Stimulated activated CD4-positive, alpha-beta T cell treated with anti-CD3 and anti-CD28 coated beads, Interleukin-1b, Interleukin-23, amount 100 ng/mL, for 48 hours (primary cell): ENCODE measurements at places on chromosomes 12 and 14.

GRCh38 chr12:121397521-121397920 is 2.4 kb upstream of the RNF34 start:
- no peak for DNase-seq

DNA sequence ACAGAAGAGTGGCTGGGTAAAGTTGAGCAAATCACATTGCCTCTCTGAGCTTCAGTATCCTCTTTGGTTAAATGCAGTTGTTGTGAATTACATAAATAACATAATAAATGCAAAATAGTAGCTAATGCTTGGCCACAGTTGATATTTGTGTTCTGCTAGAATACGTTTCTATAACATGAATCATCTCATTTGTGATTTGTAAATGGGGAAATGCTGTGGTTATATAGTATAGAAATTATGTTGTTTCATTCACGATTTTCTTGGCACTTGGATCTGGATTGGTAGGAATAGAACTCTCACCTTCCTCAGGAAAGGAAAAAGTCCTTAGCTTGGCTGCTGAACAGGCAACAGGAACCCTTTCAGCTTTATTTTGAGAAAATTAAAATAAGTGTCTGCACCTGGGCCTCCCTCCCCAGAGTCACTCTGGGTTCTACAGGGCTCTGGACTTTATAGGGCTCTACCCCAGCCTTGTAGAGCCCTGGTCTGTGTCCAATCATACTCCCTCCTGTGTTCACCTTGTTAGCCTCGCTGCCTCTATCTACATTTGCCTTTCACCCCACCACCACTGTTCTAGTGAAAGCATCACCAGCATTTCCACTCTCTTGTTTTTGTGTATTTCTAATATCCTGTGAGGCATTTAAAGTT is 107.7 kb upstream of the BCAT1 start:
- no peak for DNase-seq

- DNase-seq: no peak
Observed at GRCh38 chr12:62766496-62766895, 168.5 kb downstream of the PPM1H start.

GRCh38 chr12:32053881-32054624 is 52.6 kb upstream of the BICD1 start:
- peak; percentile 2 for DNase-seq

GRCh38 chr12:108793756-108794441 is 62.6 kb upstream of the CORO1C start:
- no peak for DNase-seq

GRCh38 chr12:83559650-83560049 is 872.9 kb downstream of the TMTC2 start:
- no peak for DNase-seq

- no peak for DNase-seq
Observed at GRCh38 chr12:105440037-105440664, 109.7 kb downstream of the C12orf75 start.

DNA sequence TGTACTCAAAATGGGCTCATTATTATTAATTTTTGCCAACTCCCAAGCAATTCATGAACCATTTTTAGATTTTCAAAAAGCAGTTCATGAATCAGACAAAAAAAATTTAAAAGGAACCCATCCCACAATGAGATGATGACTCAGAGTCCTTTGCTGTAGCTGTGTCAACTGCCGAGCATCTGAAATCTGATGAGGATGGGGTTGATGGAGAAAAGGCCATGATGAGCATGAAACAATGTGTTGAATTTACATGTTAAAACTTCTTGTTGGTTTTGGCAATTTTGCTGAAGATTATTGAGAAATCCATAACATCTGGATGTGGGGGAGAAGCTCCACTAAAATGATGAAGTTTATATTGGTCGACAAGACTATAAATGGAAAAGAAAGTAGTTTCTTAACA is 378.0 kb downstream of the FOXG1 start:
- no peak for DNase-seq

DNA sequence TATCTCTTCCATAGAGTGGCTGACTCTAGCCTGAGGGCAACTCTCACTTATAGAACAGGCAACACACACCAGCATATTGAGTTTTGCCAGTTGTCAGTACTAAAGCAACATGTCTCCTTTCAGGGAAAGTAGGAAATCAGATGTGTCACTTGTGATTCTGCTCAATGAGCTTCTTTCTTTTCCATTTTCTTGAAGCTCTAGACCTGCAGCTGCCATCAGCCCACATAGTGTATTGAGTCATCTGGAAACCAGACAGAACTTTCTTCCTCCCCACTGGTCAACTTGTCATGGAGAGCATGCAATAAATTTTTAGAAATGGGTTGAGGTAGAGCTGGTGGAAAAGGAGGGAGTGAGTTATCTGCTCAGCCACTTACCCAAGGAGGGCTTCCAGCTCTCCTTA is 209.0 kb upstream of the PLEKHG7 start:
- DNase-seq: no peak

GRCh38 chr12:130204541-130204953 is 42.3 kb downstream of the FZD10 start:
- no peak for DNase-seq

GRCh38 chr12:40618636-40619035 is 73.6 kb upstream of the CNTN1 start:
- no peak for DNase-seq

GRCh38 chr14:100147181-100147631 is 12.2 kb downstream of the DEGS2 start:
- peak; percentile 62 for DNase-seq

DNA sequence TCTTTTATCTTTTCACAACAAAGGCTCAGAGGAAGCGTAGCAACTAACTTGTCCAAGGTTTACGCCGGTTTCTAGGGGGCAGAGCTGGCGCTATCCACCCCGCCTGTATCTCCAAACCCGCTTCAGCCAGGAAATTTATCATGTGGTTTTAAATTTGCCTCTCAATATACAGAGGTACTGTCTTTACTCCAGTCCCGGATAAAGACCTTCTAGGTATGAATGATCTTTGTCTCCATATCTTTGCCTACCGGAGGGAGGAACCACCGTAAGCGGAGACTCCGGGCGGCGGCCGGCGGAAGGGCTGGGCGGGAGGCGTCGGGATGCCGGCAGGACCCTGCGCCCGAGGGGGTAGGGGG is 693 bp upstream of the RIMKLB start:
- no peak for DNase-seq

DNA sequence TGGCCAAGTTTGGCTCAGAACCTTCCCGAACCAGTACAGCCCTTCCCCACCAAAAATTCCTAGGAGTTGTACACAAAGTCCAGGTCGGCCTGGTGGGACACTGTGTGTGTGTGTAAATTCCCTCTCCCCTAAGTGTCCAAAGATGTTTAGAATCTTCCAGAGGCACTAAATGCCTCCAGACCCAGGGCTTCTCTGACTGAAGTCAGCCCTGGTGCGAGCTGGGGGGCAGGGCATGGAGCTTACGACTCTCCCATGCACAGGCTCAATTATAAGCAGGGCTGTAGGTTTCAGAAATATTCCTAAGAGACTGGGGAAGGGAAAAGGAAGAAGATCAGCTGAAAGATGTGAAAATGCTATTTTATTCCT is 106.9 kb upstream of the ATF7IP start:
- DNase-seq: no peak

- DNase-seq: no peak
Observed at GRCh38 chr14:20658246-20658645, 16.8 kb upstream of the OR6S1 start.

DNA sequence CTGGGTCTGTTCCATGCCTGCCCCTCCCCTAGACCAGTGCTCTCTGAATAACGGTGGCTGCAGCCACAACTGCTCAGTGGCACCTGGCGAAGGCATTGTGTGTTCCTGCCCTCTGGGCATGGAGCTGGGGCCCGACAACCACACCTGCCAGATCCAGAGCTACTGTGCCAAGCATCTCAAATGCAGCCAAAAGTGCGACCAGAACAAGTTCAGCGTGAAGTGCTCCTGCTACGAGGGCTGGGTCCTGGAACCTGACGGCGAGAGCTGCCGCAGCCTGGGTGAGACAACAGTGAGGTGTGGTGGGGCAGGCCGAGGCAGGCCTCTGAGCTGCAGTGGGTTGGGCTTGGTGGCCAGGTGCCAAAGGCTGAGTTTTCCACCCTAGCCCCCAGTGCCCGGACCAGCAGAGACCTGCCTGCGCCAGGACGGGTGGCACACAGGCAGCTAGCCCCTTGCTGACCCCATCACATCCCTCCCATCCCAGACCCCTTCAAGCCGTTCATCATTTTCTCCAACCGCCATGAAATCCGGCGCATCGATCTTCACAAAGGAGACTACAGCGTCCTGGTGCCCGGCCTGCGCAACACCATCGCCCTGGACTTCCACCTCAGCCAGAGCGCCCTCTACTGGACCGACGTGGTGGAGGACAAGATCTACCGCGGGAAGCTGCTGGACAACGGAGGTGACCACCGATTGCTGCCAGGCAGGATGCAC is 28.2 kb upstream of the LRP1-AS start:
- peak; percentile 37 for DNase-seq

DNA sequence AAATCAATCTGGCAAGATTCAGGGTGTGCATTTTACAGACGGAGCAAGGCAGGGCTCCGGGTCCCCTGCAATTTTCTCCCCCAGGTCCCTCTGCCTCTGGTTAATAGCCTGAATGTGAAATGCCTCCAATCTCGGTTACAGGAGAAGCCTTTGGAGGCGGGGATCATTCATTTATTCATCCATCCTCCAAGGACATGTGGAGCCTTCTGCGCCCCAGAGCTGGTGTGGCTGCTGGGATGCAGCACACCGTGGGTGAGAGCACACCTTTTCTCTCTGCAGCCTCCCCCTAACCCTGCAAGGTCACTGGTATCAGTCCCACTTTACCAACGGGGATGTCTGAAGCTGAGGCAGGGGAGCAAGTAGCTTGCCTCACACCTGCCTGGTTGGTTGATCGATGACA is 35.4 kb downstream of the CMKLR1 start:
- DNase-seq: no peak
